ENCODE measurements at places on chromosomes 5 and 9.

DNA sequence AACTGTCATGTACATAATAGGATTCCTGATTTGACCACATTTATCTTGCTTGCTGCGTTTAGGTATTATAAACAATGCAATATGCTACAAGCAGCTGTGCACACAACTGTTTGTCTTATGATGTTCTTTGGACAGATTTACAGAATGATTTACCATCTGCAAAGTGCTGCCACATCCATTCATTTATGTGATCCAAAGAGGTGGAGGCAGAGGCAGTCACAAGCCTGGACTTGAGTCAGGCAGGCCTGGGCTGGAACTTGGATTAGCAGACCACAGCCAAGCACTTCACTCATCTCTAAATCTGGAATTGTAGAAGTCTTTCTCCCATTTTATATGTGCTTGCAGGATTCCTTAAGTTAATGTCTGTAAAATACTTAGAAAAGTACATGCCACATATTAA, 149.0 kb downstream of the INSYN2B start:
- peak; percentile 23 for DNase-seq

DNA sequence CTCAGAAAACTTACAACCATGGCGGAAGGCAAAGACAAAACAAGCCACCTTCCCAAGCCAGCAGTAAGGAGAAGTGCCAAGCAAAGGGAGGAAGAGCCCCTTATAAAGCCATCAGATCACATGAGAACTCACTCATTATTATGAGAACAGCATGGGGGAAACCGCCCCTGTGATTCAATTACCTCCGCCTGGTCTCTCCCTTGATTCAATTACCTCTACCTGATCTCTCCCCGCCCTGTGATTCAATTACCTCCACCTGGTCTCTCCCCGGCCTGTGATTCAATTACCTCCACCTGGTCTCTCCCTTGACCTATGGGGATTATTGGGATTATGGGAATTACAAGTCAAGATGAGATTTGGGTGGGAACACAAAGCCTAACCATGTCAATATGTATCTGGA, 467.3 kb upstream of the FTMT start:
- DNase-seq, result no peak

- DNase-seq, result no peak
These were observed 89.5 kb downstream of the EPB41L4A start for GRCh38 chr5:112329419-112330090.

GRCh38 chr9:6237267-6237666, 21.7 kb downstream of the IL33 start:
- no peak for DNase-seq

GRCh38 chr5:158272409-158272808, 413.5 kb upstream of the CLINT1 start:
- DNase-seq, result no peak

DNA sequence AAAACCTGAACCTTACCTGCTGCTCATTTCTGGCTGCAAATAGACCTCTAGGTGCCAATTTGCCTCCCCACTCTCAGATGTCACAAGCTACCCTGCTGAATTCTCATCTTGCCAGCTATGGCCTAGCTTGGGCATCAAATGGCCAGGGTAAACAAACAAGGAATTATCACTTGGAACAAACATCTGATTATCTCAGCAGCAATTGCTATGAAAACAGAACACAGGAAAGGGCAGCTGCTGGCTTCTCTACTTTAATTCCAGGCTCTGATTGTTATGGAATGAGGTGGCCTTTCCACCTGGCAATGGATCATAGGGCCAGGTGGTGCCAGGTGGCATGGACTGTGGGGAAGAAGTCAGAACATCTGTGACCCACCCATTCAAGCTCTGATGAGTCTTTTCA, 505.1 kb downstream of the TLR4 start:
- DNase-seq, result no peak

GRCh38 chr9:97601228-97601898, 31.8 kb downstream of the TSTD2 start:
- DNase-seq, result no peak

- DNase-seq, result peak; percentile 53
These were observed 28.2 kb upstream of the LPAR1 start for GRCh38 chr9:111066468-111066867.

- DNase-seq, result peak; percentile 82
These were observed 126.7 kb downstream of the SNX18 start for GRCh38 chr5:54644226-54644625.

DNA sequence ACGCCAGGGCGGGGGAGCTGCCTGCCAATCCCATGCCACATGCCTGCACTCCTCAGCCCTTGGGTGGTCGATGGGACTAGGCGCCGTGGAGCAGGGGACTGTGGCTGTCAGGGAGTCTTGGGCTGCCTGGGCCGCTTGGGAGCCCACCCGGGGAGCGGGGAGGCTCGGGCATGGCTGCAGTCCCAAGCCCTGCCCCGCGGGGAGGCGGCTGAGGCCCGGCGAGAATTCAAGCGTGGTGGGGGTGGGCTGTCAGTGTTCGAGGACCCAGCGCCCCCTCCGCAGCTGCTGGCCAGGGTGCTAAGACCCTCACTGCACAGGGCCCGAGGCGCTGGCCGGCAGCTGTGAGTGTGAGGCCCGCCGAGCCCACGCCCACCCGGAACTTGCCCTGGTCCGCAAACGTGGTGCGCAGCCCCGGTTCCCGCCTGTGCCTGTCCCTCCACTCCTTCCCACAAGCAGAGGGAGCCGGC, 83.2 kb upstream of the DMRTA1 start:
- no peak for DNase-seq
